ENCODE measurements at places on chromosomes 12 and 14.

- DNase-seq: peak; percentile 33
Measured at GRCh38 chr12:102824218-102824835, 92.7 kb downstream of the PAH start.

DNA sequence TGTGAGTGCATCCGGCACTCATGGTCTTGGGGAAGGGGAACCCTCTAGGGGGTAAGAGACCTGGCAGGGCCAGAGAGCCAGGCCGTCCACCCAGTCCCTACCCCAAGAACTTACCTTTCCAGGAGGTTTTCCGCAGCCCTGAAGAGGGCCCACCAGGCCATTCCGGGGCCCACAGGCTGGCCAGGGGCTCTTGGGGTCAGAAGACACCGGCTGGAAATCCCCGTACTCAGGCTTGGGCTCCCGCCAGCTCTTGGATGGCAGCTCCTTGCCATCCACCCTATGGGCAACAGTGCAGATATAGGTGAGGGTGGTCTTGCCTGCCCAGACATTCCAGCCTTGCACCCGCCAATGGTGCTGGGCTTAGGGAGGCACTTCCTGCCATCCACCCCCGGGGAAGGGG, 34.6 kb downstream of the NCKAP5L start:
- no peak for DNase-seq

DNA sequence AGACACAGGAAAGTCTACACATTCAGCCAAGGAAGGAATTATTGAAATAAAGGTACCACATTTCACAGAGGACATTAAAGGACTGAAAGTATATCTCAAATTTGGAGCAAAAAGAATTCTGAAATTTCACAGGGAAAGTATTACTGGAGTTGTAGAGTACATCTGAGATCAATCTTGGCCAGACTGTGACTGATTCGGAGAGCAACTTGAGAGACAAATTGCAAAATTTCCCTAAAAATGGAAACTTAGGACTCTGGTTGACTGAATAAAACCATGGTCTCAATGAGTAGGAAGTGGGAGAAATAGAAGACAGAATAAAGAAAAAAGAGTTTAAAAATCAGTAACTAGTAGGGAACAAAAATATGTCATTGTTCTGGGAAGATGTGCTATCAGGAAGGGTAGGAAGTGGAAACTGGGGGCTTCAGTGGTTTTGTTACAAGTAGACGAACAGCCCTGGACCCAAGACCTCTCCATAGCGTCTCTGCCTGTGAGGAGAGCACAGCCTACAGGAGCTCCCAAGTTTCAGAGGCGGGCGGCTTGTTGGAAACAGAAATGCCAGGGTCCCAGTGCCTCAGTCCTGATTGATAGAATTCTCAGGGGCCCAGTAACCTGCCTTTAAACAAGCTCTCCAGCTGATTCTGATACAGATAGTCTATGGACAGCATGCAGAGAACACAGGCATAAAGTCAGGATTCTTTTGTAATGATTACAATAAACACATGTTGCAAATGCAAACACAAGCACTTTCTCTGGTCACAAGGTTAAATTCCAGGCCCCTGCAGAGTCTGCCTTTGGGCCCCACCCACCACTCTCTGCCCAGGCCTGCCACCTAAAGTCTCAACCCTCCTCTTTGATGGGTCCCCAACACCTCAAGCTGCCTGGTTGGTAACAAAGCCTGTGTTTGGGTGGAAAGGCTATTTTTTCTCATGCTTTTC, 63.1 kb downstream of the BBS10 start:
- no peak for DNase-seq

- DNase-seq: no peak
Measured at GRCh38 chr12:71649401-71649800, 14.2 kb downstream of the ZFC3H1 start.

DNA sequence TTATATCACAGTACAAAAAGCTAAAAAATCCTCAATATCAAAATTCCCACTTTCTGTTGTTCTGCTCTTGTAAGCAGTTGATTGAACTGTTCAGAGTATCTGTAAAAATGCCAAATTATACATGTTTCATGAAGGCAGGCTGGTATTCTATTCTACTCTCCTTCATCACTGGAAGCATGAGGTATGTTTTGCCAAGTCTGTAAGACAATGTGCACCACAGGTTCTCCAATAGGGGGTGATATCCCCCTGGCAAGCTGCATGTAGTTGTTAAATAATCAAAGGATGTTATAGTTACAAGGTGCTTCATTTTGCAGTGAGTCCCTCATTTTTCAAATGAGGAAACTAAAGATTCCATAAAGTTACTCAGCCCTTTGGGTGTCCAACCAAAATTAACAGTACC, 15.1 kb upstream of the NEK9 start:
- DNase-seq: peak; percentile 69

- no peak for DNase-seq
Measured at GRCh38 chr14:47959740-47960139, 284.3 kb upstream of the MDGA2 start.

- DNase-seq: no peak
Measured at GRCh38 chr12:69610729-69611128, at the start of gene LRRC10. Gene LRRC10 (minus strand): TSS chr12:69610907. CDS start chr12:69610838, 69 bp downstream.

GRCh38 chr12:56763753-56764657, 881 bp downstream of the HSD17B6 start:
- peak; percentile 13 for DNase-seq

- no peak for DNase-seq
Measured at GRCh38 chr14:64636980-64637429, 67.2 kb upstream of the PLEKHG3 start.

- no peak for DNase-seq
Measured at GRCh38 chr14:46999661-47000060, 348.1 kb upstream of the RPL10L start.

- DNase-seq: no peak
Measured at GRCh38 chr12:20351406-20351805, 16.9 kb upstream of the PDE3A start.

GRCh38 chr14:54772451-54772881, 130.2 kb downstream of the GCH1 start:
- no peak for DNase-seq

DNA sequence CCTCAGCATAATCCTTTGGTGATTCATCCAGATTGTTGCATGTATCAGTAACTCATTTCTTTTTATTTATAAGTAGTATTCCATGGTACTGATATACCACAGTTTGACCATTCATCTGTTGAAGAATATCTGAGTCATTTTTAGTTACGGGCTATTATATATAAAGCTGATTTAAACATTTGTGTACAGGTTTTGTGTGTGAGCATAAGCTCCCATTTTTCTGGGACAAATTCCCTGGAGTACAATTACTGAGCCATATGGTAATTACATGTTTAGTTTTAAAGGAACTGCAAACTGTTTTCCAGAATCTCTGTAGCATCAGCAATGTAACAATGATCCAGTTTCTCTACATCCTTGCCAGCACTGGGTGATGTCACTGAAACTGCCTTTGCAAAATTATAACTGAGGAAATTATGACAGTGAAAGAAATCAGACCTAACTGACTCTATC, 236.2 kb upstream of the KRR1 start:
- no peak for DNase-seq

DNA sequence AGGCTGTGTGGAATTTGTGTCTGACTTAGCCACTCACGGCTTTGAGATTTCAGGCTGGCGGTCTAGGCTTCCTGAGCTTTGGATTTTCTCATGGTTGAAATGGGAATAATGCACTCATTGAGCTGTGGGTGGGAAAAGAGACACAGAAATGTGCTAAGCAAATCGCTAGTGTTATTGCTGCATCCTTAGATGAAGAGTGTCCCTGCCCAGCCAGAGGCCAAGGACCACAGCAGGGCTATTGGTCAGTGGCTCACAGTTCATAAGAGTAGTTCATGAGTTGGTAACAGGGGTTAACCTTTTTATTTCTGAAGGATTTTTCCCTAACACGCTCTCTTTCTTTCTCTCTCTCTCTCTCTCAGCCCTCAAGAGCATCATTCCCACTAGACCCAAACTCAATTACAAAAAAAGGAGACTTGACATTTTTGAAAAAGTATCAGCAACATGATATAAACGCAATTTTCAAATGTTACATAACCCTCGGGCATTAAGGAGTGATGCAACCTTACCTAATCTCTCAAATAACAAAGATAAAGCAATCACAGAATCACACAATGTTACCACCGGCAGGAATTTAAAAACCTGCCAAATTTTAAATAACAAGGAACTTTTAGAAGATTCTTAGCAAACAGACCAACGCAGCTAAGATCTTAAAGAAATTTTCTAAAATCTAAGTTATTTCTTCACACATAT, 36.7 kb upstream of the RMST start:
- no peak for DNase-seq
